ENCODE measurements at places on chromosomes 12 and 14.

DNA sequence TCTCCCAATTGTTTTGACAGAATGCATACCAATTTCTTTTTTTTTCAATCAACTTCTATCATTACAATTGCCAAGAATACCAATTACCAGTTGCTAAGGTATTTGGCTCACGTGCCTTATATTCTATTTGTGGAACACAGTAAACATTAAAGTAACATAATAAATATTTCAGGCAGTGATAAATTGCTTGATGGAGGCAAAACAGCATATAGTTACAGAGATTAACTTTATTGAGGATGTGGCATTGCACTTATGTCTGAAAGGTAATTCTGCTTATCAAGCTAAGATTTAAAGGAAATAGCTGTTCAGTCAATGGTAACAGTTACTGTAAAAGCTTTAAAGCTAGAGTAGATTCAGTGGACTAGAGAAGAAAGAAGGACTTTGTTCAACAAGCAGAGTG, 1107.8 kb downstream of the FSCB start:
- no peak for DNase-seq

- no peak for DNase-seq
These were observed 243.7 kb downstream of the C12orf75 start for GRCh38 chr12:105574056-105574715.

DNA sequence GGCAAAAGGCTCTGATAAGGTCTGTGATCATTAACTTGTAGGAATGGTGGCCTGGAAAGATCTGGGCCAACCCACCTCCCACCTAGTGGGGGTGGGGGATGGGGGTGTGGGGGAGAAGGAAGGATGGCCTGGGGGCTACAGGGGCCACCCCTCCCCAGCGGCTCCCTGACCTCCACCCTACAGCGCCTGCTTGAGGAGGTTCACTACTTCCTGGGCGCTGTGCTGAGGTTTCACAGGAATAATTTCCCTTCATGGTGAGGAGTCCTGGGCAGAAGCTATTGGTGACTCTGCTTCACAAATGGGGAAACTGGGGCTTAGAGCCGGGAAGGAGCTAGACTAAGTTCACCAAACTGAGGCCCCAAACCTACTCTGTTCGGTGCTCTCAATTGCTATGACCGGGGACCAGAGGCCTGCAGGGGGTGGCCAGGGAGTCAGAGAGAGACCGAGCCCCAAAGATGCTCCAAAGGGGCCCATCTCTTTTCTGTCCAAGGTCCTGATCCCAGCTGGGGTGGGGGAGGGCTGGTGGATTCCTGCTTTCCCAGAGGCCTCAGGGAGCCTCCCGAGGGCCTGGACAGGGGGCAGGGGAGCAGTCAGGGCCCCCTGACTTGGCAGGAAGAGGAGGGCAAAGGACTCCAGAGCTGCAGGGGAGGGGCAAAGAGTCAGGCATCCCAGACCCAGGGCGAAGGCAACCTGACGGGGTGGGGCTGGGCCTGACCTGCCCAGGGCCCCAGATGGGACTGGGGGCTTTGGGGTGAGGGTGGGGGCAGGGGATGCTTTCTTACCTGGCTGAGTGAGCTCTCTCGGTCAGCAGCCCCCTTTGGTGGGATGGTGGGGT, 1.7 kb downstream of the HNF1A start:
- DNase-seq = no peak

DNA sequence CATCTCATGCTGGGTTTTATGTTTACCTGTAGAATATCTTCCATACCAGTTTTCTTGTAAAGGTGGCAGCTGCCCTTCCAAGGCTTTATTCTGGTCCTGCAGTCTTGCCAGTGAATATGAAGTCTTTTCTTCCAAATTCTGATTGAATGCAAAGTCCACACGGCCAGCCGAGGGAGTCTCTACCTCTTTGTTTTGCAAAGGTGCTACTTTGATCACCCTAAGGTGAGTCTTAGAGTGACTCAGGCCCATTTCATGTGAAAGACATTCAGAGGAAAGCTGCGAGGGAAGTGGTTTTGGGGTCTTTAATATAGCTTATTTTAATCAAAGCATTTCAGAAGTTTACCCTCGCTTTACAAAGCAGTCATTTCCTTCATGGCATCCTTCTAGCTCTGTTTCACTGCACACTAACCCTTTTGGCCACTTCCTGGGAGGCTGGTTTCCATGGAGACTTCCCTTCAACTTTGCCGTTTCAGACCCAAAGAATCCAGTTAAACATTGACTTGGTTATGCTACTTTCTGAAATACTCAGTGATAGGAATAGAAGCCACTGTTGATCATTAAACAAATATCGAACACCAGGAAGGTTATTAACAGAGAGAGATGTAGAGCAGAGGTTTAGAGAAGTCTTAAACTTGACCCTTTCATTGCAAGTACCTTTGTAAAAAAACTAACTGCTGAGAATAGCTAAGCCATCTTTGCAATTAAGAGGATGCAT, at the start of gene CCDC198:
Gene CCDC198, minus strand, starts transcription at position 391 of the 715 bp plus-strand sequence. Its CDS starts 142 bp downstream, at position 249.
- DNase-seq = no peak

- DNase-seq = no peak
These were observed 2.4 kb upstream of the HOXC12 start for GRCh38 chr12:53952335-53952694.

DNA sequence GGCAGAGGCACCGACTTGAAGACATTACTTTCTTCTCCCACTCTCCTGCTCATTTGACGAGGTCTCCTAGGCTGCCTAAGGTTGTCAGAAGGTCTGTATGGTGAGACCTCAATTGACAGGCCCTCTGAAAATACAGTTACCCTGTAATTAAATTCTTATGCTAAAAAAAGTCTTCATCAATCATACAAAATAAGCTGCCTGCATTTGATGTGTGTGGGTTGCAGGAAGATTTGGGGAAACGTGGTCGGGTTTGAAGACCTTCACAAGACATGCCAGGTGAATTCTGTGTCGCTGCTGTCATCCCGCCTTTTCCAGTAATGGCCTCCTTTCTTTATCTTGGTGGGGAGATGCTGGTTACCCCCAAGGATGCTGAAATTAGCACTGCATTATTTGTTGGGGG, 299.4 kb downstream of the CACNA1C start:
- DNase-seq = no peak

DNA sequence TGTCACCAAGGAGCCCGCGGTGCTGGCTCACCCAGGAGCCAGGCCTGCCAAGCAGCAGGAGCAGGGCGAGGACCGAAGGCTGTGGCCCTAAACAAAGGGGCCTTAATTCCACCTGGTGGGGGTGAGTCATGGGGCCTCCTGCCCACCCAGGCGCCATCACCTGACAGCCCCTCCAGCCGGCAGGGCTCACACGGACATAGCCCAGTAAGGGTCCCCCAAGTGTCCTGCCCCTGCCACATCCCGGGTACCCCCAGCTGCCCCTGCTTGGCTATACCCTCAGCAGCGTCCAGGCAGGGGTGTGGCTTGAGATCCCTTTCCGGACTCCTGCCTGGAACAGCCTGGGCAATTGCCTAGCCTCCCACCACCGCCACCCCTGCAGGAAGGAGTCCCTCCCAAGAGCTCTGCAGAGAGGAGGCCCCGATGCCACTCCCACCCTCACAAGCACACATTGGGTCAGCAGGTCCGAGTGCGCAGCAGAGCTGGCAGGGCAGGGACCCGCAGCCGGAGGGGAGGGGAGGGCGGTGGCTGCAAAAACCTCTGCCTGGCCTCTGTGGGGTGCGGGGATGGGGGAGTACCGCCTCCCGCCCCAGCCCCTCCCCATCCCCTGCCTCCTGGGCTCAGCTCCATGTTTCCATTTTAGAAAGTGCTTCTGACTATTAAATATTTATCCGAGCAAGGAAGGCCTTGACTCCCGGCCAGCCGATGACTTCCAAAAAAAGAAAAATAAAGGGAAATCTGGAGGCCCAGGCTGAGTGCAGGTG, 4.6 kb downstream of the AHNAK2 start:
- peak; percentile 18 for DNase-seq

- no peak for DNase-seq
These were observed 18.2 kb downstream of the CINP start for GRCh38 chr14:102344485-102344884.

DNA sequence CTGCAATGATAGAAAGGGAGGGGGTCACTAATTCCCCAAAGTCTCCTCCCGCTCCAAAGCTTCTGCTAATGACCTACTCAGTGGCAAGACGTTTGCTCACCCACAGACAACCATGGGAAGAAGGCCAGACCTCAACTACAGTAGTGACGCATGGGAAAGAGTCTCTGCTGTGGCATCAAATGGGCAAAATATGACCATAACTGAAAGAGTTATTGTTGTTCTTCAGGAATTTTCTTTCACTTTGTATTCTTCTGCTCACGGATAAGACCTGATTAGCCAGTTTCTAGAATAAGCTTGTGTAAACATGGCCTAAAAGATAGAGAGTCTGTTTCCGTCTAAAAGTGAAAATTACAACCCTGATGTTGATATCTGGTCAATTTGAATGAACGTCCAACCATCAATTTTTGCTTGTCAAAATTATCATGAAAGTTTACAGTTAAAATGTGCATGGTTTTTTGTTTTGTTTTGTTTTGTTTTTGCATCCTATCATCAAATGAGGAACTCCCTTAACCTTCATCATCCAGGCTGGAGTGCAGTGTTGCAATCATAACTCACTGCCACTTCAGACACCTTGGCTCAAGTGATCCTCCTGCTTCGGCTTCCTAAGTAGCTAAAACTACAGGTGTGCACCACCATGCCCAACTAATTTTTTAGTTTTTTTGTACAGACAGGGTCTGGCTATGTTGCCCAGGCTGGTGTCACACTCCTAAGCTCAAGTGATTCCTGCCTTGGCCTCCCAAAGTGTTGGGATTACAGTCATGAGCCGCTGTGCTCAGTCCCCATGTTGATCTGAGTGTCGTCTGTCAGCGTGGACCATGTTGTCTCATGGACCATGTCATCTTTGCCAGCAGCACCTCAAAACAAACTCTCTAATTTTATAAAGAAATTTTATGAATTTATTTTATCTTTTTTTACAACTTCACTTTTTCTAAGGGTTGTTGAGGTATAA, 7.0 kb downstream of the KRT6B start:
- DNase-seq = no peak

DNA sequence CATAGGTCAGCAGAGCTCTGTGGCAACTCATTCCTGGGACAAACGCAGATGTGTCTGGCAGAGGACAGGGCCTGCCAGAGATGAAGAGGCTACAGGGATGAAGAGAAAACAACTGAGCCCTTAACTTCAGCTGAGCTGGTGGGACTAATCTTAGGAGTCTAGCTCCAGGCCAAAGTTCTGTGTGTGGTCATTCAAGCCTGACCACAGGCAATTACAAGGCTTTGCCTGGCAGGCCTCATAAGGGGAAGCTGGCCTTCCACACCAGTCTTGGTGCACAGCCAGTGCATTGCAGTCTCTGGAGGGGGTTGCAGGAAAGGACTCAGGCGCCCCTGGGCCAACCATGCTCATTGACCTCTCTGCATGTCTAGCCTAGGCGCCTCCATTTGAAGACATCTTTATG, 127.6 kb upstream of the DAAM1 start:
- DNase-seq = no peak

GRCh38 chr12:11635341-11635740, 14.1 kb upstream of the ETV6 start:
- no peak for DNase-seq

DNA sequence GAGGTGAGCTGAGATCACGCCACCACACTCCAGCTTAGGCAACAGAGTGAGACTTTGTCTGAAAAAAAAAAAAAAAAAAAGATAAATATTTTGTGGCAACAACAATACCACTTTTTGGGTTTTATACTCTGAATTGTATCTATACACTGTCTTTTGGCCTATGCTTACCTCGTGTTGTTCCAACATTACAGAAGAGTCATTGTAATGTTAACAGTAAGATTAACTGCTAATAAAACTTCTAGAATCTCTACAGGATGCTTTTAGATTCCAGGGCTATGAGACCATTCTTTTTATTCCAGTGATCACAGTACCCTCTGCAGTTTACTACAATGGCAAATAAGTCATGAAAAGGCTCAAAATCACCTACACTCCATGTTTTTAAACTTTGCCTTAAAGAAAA, 11.6 kb downstream of the IFT81 start:
- DNase-seq = no peak

DNA sequence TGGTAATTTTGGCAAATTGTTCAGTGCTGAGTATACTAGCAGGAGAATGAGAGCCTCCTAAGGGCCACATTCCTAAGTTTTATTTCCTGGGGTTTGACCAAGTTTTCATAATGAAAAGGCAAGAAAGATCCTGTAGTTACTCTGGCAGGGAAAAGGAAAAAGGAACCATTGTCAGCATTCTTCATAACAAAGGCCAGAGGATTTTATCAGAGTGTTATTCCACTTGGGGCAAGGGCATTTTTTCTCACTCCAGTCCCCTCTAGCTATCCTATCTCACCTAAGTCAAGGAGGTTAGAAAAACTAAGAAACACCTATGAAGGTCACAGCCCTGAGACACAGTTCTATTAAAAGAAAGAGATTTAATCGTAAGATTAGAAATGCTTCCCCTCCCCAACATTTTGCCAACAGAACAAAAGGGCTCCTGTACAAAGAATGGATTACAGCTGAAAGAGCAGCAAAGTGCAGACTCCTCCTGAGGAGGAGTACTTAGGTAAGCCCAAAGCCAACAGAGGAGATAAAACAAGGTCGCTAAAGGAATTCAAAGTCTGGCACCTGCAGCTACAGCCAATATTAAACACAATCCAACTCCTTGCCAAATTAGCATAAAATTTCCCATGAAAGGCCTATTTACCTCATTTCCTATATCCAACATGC, 162.4 kb downstream of the GALC start:
- DNase-seq = no peak

DNA sequence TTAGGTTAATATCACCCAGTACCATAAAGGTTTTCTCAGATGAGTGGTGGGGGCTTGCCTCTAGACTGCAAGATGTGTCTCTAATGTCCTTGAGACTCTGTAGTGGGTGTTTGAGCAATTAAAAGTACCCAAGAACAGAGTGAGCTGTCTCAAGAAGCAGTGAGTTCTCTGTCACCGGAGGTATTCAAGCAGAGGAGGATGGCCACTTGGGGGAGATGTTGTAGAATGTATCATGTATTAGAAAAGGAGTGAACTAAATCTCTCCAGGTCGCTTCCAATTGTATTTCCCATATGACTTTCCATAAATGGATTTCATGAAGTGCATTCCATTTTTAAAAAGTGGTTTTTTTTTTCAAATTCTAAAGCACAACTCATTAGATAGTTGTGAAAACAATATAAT, 35.0 kb downstream of the SLC17A8 start:
- DNase-seq = no peak

DNA sequence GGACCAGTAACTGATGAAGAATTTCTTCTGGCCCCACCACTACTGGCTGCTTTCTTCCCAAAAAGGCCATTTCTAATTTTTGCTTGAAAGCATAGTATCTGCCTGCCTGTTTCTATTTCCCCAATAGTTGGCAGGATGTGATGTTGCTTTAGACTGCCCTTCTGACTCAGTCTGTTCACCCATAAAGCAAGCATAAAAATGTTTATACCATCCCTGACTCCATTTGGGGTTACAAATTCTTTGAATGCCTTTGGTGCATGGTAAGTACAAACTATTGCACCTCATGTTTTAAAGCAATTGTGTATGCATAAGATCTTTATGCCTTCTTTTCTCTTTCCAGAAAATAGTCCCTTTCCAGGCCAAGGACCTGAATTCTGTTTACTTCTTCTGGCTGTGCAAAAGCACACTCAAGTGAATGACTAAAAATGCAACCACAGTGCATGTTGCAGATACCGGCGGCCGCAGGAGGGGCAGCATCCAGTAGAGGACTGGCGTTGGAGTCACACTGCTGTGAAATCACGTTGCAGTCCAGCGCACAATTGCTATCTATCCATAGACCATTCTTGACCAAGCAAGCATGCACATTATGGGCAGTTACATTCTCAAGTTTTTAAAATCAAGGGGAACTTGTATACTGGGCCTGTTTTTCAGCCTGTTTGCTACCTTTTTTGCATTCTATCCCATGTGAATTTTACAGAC, 82.4 kb downstream of the SLC5A8 start:
- DNase-seq = no peak
